Stimulated activated effector memory CD8-positive, alpha-beta T cell treated with anti-CD3 and anti-CD28 coated beads, Interleukin-12 subunit alpha, Interleukin-12 subunit beta, amount 100 ng/mL, for 72 hours (primary cell): ENCODE measurements at places on chromosomes 5 and 9.
A peak's percentile ranks its signal among the peaks of the same experiment; 100 is the strongest.

DNA sequence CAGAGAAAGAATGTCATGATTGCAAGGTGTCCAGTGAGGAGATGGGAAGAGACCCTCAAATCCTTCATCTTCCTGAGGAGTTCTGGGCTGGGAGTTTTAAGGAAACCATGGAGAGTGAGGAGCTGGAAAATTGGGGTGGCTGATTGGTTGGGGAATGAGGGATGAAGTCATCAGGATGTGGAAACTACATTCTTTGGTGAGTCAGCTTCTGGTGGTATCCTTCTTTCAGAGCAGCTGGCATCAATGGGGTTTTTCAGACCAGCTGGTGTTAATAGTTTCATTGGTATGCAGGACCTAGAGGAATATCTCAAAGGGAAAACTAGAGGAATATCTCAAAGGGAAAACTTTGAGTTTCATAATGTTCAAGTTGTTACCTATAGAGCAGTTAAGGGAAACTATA lies 45.2 kb downstream of the RNF180 start:
- DNase-seq, result no peak

DNA sequence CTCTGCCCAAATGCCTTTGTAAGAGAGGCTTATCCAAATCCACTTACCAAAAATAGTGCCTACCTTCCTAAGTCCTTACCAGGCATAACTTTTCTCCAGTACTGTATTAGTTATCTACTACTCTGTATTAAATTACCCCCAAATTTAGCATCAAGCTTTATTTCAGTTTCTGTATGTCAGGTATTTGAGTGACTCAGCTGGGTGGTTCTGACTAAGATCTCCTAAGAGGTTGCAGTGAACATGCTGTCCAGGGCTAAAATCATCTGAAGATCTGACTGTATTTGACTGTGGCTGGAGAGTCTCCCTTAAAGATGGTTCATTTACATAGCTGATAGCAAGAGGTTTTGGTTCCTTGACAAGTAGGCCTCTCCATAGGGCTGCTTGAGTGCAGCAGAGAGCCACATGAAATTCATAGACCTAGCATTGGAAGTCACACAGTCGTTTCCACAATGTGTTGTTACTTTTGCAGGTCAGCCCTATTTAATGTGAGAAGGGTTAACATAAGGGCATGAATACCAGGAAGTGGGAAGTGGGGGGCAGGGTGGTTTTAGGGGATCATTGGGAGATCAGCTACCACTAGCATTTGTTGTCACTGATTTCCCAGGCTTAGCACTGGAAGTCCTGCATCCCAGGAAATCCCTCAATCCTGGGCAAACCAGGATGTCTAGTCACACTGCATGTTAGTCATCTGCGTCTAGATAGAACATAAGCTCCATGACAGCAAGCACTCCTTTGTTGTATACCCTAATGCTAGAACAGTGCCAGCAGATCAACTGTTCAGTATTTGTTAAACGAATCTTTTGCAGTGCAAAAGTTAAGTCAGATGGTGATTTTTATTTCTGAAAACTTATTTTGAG lies 2.0 kb upstream of the ZNF622 start:
- no peak for DNase-seq

DNA sequence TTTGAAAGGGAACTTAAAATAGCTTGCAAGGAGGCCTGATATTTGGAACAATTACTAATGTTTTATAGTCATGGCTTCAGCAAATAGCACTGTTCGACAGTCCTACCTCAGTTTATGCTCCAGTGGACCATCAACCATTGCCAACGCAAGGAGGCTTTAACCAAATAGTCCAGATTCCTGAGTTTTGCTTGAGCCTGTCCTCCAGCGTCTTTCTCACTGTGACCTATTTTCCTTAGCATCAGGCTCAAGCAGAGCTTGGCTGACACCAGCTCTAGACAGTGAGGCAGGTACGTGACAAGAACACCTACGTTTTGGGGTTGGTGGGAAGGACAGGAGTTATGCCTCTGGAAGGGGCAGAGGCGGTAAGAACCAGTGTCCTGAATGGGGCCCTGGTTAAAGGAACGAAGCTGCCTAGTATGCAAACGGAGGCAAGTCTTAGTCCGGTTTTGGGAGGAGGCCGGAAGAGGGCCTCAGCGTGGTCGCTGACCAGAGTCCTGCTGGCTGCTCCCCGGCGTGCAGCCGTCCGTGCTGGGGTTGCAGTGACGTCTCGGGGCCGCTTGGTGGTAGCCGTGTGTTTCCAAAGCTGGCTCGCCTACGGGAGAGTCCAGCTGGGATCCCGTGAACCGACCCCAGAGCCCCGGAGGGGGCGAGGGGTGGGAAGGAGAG lies 998 bp upstream of the FGF18 start:
- peak; percentile 79 for DNase-seq

GRCh38 chr5:137199966-137200365 lies 299.2 kb downstream of the SPOCK1 start:
- DNase-seq, result no peak

DNA sequence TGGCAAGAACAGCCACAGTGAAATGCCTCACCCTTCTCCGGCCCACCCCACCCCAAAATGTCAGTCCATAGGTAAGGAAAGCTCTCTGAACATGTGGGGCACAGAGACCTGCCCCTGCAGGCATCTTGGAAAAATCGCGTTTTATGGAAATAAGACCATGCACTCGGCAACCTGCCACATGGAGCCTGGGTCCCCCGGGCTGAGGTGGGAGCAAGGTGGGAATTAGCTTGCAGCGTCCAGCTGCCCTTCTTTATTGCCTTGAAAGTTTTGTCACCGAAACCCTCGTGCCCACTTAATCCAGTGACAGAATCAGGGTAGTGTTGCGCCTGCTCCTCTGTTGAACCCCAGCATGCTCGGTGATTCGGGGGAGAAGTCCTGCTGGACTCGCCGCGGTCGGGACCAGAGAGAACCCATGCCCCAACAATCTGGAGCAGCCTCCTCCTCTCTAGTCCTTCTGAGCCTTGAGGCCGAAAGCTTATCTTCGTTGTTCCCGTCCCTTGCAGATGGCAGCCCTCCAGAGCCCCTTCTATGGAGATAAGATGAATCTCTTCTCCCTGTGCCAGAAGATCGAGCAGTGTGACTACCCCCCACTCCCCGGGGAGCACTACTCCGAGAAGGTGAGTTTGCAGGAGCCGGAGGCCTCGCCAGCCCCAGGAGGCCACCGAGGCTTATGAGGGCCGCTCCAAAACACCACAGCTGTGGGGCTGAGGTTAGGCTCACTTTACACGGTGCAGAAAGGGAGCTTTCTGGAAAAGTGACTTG lies 67.9 kb downstream of the PSMB7 start:
- DNase-seq, result no peak

DNA sequence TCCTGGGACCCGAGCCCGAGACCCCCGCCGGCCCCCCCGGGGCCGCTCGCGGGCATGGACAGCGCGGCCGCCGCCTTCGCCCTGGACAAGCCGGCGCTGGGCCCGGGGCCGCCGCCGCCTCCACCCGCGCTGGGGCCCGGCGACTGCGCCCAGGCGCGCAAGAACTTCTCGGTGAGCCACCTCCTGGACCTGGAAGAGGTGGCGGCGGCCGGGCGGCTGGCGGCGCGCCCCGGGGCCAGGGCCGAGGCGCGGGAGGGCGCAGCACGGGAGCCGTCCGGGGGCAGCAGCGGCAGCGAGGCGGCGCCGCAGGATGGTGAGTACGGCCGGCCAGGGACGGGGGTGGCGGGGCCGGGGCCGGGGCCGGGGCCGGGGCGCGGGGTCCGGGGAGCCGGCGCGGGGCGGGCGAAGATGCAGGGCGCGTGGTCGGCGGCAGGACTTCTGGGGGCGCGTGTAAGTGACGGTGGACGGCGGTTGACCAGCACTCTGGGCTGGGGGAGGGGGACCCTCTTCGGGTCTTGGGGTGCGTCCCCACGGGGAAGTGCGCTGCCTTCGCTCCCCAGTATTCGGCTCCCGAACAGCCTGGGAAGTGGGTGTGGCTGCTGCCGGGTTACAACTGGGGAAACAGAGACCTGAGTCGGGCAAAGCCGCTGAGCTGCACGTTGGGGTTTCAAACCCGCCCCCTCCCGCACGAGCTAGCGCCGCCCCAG lies 520 bp downstream of the PRRX2 start:
- no peak for DNase-seq

GRCh38 chr5:1187234-1187949 lies 14.0 kb upstream of the SLC6A19 start:
- no peak for DNase-seq
